MV-4-11 (cell line): ENCODE measurements at places on chromosomes 6 and 20.

DNA sequence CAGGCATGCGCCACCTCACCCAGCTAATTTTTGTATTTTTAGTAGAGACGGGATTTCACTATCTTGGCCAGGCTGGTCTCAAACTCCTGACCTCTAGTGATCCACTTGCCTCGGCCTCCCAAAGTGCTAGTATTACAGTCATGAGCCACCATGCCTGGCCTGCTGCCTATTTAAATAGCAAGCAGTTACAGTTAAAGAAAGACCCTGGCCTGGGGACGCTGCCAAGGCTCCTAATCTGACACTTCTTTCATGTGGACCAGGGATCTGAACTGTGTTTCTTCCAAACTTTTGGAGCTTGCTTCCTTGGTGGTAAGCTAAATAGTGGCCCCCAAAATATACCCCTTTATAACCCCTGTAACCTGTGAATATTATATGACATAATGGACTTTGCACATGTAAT lies 15.3 kb downstream of the PPARD start:
- DNase-seq: no peak

DNA sequence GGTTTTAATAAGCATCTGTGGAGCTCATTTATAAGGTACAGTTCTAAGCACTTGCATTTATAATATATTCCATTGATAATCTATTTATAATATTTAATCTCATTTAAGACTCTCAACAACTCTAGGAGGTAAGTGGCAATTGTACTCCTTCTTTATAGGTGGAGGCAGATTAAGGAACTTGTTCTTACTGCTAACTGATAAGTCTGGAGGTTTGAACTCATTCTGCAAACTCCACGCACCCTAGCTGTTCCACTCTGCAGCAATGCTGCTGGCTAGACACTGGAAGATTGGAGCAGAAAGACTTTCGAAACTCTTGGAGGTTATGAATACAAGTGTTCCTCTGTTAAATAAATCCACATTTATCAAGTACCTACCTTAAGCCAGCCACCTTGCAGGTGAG lies 793 bp upstream of the HDAC2 start:
- DNase-seq: peak; percentile 43

- DNase-seq: no peak
These were observed 215.6 kb downstream of the FOXC1 start for GRCh38 chr6:1825277-1825676.

DNA sequence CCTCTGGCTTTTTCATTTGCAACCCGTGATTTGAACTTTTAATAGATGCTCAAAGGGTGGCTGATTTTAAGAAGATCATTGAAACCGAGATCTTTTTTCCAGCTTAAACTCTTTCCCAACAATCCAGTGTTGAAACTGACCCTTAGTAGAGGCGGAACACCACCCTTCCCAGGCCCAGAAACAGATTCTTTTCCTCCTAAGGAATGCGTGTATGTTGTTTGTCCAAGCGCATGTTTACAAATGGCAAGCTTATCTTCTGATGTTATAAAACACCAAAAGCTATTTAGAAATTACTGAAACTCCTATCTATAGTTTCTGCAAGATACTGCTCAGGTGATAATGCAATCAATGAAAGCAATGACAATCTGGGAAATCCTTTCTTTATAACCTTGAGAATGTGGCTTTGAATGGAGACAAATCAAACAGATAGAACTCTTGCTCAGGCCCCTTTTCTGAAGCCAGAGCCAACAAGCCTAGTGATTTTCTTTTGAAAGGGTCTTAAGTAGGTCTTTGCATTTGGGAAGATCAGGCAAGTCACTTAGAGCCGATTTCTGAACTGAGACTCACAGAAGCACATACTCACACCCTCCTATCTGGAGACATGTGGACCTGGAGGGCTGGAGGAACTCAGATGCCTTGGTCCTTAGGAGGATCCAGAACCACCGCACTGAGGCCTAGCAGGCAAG lies 9.1 kb downstream of the BANF2 start:
- no peak for DNase-seq

GRCh38 chr6:14016935-14017625 lies 92.3 kb downstream of the RNF182 start:
- DNase-seq: no peak

DNA sequence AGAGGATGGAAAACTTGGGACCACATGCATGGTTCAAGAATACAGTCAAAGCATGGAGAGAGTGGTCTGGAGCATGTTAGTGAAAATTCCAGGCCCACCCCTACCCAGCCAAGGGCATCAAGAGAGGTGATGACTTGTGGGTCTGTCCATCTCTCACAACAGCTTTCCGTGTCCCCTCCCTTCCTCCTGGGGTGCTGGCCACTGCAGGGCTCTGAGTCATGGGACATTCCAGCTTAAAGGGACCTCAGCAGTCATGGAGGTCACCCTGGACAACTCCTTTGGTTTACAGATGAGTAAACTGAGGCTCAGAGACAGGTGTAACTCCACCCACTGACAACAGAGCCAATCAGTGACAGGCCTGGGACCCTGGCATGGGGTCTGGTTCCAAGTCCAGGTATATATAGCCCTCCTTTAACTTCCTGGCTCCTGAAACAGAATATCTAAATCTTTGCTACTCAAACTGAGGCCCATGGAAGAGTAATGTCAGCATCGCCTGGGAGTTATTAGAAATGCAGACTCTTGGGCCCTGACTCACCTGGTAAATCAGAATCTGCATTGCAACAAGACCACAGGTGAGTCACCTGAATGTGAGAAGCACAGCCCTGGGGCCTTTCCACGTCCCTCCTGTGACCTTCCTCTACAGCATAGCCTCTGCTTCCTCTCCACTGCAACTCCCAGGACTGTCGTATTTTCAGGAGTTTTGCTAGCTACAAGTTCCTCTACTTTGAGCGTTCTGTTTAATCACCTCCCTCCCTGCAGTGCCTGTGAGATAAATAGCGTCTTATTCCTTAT lies 170.2 kb downstream of the ZDHHC14 start:
- DNase-seq: no peak

DNA sequence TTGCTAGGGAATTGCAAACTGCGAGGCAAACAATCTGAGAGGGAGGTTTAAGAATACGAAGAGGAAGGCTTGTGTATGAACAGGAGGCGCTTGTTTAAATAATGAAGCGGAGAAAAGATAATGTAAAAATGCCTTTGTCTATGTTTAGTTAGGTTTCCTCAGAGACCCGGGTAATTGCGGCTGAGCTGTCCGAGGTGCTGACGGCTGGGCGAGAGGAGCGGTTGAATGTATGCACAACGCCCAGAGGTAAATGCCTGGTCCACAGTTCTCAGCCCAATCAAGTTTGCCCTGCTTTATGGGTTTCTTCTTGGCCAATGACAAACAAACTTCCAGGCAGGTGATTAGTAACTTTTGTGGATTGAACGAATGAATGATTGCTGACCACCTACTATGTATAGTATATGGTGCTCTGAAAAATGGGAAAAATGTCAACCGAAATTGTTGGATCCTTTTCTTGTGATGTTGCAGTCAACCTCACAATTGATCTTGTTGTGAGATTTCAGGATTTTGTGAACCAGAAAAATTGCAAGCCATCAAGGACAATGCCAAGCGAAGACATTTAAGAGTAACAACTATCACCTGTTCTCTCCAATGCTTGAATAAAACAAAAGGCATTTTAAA lies 38.3 kb upstream of the SLC32A1 start:
- peak; percentile 27 for DNase-seq

DNA sequence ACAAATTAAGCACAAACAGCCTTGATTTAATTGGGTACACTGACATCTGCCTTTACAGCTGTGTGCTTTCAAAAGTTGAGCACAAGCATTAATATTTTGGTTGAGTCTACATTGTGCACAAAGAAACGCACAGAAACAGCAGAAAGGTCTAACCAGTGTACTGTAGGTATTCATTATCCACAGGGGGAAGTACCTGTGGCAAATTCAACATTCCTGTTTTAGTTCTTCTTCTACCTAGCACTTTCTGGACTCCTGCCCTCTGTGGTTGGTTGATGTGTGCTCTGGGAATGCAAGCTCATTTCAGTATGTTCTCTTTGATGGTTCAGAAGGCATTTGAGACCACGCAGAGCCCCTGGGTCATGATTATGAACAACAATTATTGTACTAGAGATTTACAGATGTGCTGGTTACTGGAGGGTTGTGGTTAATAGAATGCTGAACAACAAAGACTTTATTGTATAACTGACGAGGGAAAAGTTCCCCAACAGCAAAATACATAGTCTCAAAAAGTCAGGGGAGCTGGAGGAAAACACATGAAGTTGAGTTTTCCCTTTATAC lies 26.6 kb upstream of the DAAM2 start:
- no peak for DNase-seq

- DNase-seq: no peak
These were observed 317.0 kb downstream of the ZFAND3 start for GRCh38 chr6:38136547-38136946.

- no peak for DNase-seq
These were observed 188.9 kb upstream of the PRND start for GRCh38 chr20:4532772-4533171.

DNA sequence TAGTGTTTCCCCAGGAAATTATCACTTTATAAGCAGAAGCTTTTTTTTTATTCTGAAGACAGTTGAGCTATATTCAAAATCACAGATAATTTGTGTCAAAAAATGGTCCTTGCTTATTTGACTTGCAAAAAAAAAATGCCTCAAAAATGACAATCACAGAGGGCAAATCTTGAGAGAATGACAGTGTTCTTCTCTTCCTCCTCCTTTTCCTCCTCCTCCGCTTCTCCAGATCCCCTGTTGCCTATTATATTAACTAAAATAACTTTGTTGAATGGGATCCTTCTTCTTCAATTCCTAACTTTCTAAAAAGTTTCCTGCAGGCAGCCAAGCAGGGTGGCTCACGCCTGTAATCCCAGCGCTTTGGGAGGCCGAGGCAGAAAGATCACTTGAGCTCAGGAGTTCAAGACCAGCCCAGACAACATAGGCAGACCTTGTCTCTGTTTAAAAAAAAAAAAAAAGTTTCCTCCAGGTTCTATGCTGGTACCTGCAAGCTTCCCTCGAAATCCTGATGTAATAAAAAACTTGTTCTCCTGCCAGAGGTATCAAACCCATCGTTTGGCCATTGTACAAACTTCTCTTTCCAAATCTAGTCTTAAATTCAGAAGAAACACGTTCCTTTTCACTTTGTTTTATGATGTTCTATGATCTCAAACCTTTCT lies 128.6 kb downstream of the IPCEF1 start:
- DNase-seq: no peak

GRCh38 chr6:111015389-111016124 lies 33.7 kb downstream of the RPF2 start:
- DNase-seq: no peak

GRCh38 chr6:11748591-11749210 lies 29.9 kb downstream of the ADTRP start:
- peak; percentile 59 for DNase-seq

- DNase-seq: no peak
These were observed 31.0 kb downstream of the E2F3 start for GRCh38 chr6:20432692-20433091.

DNA sequence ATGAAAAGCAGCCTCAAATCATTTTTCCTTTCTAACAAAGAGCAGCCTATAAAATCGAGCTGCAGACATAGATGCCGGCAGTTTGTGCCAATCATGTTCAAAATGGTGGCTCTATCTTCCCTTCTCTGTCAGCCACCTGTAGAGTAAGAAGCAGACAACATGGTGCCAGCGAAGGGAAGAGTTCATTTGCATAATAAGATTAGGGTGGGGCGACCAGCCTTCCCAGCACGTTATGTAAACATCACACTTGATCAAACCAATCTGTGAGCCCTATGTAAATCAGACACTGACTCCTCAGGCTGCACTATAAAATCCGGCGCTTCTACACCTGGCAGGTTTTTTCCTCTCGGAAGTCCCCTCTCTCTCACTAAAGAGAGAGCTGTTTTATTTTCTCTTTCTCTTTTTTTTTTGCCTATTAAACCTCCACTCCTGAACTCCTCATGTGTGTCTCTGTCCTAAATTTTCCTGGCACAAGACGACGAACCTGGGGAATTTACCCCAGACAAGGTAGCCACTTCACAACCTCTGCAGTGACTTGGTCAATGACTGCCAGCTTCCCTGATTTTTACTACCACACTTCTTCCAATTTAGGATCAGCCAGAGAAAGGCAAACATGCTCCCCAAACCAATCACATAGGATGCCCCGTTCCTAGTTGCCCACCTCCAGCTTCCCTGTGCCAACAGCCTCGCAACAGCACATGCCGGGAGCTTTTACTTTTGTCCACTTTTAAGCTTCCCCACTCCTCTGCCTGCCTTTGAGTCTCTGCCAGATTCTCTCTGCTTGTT lies 12.9 kb downstream of the TPMT start:
- no peak for DNase-seq

DNA sequence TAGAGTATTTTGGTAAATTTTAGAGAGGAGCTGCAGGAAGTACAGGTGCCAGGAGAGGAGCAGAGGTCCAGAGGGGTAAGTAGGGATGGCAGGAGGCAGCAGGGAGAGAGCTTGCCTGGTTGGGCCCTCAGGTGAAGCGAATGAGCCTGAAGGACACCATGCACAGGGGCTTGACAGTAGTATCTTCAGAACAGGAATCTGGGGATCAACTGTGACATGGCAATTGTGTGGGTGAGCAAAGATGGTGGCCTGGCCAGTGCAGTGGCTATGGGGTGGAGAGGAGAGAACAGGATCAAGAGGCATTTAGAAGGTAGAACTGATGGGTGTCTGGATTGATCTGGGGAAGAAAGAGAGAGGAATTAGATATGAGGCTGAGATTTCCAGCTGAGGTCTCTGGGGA lies 68.7 kb upstream of the RNF24 start:
- DNase-seq: no peak

DNA sequence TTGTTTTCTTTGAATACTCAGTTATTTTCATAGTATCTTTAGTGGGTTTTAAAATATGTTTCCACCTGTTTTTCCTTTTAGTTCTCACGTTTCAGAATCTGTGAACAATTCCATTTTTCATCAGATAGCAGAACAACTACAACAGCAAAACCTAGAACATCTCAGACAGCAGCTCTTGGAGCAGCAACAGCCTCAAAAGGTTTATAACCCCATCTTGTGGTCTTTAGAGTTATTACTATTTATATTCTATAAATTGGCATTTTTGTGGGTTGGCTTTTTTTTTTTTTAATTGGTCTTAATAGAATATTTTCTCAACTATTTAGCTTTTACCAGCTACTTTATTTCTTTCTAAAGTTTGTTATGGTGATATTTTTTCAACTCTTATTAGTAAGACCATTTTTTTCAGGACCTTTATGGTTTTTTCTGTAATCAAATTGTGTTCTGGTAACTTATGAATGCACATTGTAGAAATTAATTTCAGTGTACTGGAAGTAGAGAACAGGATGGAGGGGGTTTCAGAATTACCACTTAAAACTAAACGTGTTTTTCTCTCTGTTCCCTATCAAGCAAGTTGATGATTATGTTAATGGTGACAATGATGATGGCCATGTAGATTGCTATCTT lies 72.2 kb downstream of the SCAF8 start:
- DNase-seq: peak; percentile 32

- DNase-seq: no peak
These were observed 128.8 kb downstream of the PHACTR1 start for GRCh38 chr6:12845224-12846004.
